ENCODE measurements at places on chromosomes 5 and 9.

- no peak for DNase-seq
Measured at GRCh38 chr9:95732802-95733688, 142.4 kb upstream of the ERCC6L2 start.

GRCh38 chr9:136416427-136416826 lies 6.0 kb downstream of the PMPCA start:
- DNase-seq: no peak

DNA sequence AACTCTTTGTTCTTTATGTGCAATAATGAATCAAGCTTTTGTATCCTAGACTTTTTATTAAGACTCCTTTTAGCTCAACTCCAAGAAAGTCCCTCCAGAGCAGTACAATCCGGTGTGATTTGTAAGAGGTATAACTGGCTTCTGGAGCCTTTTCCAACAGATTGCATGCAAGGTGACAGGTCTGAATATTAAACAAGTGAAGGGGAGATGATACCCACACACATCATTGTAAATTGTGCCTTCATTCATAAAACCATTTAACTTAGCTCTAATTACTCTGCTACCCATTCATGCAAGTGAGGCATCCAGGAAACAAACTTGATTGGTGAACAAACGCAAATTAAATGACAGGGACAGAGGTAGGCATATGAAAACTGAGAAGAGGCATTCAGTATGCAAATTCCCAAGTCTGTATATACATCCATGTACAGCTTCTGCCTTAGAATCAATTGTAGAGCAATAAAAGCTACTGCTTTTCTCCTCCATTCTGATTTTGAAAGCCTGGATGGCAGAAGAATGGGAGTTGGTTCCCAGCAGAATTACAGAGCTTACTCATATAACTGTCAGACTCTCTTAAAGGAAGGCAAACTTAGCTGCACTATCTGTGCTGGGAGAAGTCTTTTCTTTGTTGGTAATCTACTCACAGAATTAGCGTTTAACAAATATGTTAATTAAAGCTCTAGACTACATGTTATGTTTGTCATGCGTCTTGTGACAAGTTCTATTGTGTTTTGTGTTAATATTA lies 261.0 kb upstream of the CDH6 start:
- no peak for DNase-seq

DNA sequence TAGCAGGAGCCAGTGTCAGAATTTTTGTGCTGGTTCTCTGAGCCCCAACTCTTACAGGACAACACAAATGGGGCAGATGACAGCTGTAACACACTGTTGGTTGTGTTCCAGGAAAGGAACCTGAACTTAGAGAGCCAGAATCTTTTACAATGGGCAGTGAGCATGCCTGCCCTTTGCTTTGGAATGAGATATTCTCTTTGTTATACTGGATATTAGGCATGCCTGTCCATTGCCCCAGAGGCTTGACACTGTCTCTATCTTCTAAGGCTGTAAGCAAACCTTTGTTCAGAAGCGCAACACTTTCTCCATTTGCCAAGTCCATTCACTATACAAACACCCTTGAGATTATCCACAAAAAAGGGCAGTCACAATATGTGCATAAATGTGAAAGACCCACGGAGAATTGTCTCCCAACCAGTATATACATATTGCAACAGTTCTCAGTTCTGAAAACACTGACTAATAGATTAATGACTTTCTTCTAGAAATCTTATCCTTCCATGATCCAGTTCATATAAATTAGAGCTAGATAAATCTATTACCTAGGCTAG lies 26.3 kb upstream of the CEP120 start:
- no peak for DNase-seq
